ENCODE measurements at places on chromosomes 5 and 9.

GRCh38 chr9:34240006-34240405 lies 61.2 kb downstream of the UBAP1 start:
- no peak for DNase-seq

DNA sequence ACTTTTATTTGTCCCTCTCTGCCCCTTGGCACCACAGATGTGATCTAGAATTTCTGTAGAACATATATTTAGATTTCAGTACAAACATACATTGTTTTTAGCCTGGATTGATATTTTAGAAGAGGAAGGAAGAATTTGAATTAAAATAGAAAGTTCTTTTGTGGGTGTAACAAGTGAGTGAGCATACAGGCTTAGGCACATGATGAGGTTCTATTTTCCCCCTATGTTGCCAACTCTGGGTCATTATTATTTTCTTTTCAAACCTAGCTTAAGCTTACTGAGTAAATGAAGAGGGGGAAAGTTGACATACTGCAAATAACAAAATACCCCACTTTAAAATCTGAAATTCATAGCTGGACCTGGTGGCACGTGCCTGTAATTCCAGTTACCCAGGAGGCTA lies 102.9 kb downstream of the GCNT1 start:
- DNase-seq, result no peak

DNA sequence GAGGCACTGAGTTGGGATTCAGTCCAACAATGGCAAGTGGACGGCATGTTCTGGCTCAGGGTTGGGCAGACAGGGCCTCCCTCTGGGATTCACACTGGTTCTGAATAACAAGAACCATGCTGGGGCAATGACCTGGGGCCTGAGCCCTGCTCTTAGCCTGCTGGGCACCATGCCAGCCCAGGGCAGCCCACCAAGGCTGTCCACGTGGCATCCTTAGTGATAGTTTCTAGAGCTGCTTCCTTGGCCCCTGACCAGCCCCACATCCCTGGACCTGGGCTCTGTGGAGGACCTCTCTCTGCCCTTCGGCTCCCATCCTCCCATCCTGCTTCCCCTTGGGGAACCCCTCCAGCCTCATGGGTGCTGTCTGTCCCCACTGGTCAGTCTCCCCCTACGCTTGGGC lies 22.3 kb upstream of the OLFM1 start:
- DNase-seq, result no peak

DNA sequence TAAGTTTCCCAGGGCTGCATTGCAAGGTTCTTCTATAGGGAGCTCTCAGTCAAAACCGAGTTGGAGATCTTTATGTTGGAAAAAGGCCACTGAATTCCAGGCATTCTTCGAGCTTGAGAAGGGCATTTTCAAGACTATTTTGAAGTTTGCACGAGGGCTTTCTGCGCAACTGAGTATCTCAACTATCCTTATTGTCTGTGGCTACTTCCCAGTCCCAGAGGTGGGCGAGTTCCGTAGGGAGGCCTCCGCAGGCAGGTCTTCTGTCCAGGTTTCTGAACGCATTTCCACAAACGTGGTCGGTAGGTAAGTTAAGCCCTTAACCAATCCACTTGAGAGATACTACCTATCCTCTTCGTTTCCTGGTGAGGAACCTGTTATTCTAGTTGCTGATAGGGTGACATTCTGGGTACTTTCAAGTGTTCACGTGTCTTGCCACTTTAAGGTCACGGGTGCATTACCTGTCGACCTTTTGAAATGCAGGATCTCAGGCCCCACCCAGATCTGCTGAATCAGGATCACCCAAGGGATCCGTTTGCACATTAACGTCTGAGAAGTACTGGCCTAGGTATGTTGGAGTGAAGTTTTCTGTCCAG lies 51.4 kb upstream of the TJP2 start:
- DNase-seq, result no peak

GRCh38 chr5:89435347-89435746 lies 552.4 kb upstream of the MEF2C start:
- DNase-seq, result no peak

GRCh38 chr9:83972286-83972685 lies 7.7 kb downstream of the HNRNPK start:
- no peak for DNase-seq

- DNase-seq, result no peak
Observed at GRCh38 chr9:115495052-115495635, 377.2 kb upstream of the TNC start.

DNA sequence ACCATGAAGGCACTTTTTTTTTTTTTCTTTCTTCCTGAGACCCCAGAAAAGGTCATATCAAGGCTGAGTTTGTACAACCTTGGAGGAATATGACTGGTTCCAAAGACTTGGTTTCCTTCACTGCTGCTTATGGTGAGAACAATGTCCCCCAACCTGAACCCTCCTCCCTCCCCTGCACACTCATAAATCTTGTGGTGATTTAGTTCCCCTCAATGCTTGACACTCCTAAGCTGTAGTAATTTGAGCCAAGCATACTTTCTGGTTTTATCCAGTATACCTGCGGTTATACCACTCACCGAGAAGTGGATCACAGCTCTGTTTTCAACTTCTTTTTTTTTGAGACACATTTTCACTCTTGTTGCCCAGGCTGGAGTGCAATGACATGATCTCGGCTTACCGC lies 149.9 kb upstream of the KLF4 start:
- no peak for DNase-seq

DNA sequence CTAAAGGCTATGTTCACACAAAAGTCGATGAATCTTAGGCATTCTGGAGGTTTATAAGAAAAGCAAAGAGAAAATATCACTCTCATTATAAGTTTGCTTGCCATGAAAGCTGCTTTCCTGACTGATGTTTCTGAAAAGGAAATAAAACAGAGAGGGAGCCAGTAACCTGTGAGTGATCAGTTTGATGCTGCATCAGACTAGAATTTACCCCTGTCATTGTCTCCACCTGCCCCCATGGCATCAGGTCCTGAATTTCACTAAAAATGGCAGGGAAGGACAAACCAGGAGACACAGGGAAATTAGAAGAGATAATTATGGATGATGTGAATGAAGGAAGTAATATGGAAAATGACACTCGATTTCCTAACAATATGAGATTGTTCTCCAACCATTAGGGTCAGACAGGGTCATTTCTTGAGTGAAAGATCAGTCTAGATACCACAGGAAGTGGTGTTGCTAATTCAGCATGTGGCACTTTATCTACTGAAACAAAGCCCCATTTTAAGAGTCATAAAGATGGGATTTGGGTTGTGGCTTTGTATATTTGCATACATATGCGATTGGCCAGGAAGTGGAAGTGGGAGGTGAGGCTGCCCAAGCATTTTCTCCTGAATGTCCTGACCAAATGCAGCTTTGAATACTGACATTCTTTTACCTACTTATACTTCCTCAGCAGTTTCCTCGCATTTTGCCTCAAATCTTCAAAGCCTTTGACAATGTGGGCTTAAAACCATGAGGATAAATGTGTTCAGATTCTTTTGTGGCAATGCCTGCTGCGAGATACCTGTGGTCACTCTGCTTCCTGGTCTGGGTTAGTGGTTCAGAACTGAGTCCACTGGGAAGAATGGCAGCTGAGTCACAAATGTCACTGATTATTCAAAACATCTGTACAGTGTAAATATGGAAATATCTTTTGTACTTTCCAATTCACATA lies 29.7 kb downstream of the MEGF10 start:
- no peak for DNase-seq

- peak; percentile 75 for DNase-seq
Observed at GRCh38 chr5:55936100-55936693, 58.6 kb downstream of the IL6ST start.

- DNase-seq, result no peak
Observed at GRCh38 chr9:35158501-35159280, 3.1 kb upstream of the UNC13B start.

GRCh38 chr5:36417221-36417620 lies 115.5 kb upstream of the RANBP3L start:
- no peak for DNase-seq

- DNase-seq, result no peak
Observed at GRCh38 chr5:33317271-33317670, 123.5 kb upstream of the TARS1 start.

GRCh38 chr5:79787448-79787847 lies 97.8 kb downstream of the CMYA5 start:
- no peak for DNase-seq

DNA sequence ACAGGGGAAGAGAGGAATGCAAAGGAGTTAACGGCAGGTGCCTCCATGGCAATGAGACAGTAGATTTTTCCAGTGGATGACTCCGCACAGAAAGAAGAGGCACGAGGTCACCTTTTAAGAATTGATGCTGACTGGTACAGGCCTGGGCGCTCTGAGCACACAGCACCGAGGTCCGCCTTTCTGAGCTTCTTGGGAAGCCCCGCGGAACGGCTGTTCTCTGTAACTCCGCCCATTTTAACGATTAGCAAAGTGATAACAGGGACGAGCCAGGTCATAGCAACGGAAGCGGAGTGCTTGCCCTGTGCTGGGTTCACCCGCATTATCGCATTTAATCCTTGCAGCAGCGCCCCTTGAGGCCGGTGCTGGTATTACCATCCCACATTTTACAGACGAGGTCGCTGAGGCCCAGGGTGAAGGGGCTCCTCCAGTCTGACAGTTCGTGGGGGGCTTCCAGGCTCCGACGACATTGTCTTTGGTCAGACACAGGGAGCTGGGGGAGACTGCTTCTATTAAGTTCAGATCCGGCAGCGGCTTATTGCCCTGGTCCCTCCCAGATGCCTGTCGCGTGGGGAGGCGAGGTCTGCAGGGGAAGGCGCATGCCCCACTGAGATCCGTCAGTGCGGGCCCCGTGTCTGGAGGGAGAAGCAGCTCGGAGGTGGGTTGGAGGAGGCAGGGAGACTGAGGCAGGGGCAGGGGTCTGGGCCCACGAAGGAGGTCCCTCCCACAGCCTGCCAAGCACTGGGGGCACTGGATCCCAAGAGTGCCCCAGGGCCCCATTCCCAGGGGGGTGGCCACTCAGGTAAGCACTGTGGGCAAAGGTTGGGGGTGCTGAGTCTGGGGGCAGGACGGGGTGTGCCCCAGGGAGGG lies 22.3 kb upstream of the HMCN2 start:
- peak; percentile 82 for DNase-seq

DNA sequence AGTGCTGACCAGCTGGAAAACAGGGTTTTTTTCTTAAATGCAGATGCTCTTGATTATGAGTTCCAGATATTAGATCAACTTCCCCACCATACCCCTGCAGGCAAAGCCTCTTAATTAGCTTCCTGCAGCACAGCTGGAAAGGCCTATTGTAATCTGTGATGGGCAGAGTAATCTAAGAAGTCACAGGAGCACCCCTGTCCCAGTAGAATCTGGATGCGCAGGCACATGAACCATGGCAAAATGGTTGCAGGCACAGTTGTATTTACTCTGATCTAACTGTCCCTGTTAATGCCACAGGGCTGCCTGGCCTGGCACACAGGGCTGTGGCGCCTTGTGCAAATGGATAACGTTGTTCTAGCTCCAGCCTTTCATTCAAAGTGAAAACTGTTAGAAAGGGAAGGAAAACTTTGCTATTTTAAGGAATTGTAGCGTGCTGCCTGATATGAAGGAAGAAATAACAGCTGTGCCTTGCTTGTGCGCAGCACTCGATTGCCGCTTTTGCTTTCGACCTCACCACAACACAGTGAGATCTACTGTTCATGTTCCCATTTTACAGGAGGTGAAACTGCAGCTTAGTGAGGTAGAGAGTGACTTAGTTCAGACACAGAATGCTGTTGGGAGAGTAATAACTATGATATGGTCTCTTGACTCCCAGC lies 2.3 kb downstream of the TGFBI start:
- no peak for DNase-seq

DNA sequence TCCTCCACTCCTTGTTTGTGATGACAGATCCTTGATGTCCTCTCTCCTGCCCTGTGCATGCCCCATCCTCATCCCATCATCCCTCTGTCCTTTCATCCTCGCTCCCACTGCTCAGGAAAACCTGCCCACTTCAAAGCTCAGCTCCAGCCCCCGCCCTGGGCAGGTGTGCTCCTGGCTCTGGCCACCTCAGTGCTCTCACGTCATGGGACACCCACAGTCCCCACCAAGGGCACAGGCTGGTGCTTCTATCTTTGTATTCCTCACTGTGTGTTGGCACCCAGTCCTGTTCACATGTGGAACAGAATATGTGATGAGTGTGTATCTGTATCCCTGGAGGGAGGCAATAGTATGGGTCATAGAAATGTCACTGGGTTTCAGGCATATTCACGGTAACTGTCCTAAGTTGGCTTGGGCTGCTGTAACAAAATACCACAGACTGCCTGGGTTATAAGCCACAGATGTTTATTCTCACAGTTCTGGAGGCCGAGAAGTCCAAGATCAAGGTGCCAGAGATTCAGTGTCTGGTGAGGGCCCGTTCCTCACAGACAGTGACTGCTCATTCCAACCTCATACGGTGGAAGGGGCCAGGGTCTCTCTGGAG lies 13.5 kb downstream of the GFPT2 start:
- DNase-seq, result no peak

DNA sequence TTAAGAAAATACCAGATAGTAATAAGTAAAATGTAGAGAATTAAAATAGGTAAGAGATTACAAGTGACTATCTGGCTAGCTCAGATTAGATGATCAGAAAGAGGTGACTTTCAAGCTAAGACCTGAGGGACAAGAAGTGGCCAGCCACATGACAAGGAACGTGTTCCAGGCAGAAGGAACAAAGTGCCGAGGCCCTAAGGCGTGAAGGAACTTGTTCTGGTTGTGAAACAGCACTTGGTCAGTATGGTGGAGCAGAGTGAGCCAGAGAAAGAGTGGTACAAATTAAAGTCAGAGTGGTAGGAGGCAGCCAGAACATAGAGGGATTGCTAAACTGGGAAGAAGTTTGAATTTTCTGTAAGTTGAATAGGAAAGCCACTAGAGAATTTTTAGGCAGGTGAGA lies 73.6 kb downstream of the ADRB2 start:
- no peak for DNase-seq

DNA sequence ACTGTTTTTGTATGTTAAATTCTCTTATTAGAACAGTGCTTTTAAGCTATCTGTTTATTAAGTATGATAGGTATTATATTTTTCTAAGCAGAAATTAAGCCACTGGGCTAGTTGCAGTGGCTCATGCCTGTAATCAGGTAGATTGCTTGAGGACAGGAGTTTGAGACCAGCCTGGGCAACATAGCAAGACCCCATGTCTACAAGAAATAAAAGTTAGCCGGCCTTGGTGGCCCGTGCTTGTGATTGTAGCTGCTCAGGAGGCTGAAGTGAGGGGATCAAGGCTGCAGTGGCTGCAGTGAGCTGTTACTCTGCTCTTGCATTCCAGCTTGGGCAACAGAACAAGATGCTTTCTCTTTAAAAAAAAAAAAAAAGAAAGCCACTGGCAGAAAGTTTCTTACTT lies 45.0 kb upstream of the LRRC70 start:
- DNase-seq, result no peak

DNA sequence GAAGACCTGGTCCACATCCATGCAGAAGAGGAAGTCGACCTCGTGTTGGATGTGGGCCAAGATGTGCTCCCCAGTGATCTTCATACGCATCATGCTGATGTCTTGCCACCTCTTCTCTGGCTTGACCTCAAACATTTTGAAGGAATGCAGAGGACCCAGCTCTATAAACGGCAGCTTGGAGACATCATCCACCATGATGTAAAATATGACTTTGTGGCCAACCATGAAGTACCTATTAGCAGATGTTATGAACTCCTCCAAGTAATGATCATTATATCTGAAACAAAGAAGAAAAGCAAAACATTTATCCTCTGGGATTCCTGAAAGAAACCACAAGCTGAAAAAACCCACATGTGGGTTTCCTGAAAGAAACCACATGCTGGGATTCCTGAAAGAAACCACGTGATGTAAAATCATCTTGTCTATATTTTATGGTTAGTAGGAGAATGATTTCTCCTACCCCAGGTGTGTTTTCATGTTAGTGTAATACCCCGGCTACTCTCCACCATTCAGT lies 52.3 kb downstream of the GGTA1 start:
- no peak for DNase-seq

GRCh38 chr5:143636931-143637528 lies 174.9 kb upstream of the HMHB1 start:
- no peak for DNase-seq

GRCh38 chr9:114908104-114908622 lies 22.2 kb downstream of the TNFSF8 start:
- DNase-seq, result no peak
